ENCODE measurements at places on chromosomes 6 and 20.

- no peak for DNase-seq
These were observed 67.0 kb upstream of the TMEM30A start for GRCh38 chr6:75351570-75351969.

DNA sequence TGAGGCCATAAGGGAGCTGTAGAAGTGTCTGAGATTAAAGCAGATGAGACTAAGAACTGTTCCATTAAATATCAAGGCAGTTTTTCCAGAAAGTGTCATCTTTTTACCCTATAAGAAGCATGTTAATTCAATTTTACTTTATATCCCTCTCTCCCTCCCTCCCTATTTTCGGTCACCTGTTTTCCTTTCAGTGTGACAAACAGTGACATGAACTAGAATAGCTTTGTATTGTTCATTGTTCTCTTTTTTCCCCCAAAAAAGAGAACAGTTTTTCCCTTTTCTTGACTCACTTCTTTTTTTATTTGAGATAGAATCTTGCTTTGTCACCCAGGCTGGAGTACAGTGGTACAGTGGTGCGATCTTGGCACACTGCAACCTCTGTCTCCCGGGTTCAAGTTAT lies 269.3 kb downstream of the ZFAND3 start:
- no peak for DNase-seq

DNA sequence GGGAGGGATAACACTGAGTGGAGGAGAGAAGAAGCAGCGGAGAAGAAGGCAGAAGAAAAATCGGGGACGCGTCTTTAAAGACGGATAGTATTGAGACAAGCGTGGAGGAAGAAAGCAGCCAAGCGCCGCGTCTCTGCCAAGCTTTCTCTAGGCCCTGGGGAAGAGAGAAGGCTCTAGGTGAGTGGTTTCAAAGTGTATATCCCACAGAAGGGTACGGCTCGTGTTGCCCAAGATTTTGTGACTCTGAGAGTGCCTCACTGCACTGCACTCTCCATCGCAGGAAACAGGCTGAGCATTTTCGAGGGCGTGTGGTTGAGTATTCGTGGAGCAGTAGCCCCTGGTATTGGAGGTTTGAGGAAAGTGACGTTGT lies 185.4 kb downstream of the TRIM27 start:
- DNase-seq = no peak

DNA sequence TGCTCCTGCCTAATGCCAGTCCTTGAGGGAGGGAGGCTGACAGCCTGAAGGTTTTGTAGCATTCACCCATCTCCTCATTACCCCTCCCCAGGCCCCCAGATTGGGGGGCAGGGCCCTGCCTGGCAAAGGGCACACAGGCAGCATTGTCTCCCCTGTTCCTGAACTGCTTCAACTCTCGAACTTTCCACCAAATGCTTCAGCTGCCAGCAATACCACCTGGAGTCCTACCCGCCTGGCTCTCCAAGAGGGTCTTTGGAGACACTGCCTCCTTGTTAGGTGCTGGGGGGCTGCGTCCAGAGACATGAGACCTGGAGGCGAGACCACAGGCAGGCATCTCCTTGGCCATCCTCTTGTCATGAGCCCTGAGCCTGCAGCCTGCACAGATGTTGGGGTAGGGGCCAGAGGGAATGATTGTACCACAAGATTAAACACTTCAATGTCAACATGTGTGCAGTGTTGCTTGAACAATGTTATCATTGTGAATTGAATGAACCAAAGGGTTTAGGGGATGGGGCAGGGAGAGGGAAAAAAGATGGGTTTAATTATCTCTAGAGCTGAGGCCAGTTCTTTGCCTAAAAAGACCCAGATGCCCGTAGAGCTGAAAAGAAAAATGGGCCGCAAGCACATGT lies 25.0 kb downstream of the BMP7 start:
- DNase-seq = no peak

- DNase-seq = no peak
These were observed 709 bp upstream of the ASXL1 start for GRCh38 chr20:32357375-32357868.

DNA sequence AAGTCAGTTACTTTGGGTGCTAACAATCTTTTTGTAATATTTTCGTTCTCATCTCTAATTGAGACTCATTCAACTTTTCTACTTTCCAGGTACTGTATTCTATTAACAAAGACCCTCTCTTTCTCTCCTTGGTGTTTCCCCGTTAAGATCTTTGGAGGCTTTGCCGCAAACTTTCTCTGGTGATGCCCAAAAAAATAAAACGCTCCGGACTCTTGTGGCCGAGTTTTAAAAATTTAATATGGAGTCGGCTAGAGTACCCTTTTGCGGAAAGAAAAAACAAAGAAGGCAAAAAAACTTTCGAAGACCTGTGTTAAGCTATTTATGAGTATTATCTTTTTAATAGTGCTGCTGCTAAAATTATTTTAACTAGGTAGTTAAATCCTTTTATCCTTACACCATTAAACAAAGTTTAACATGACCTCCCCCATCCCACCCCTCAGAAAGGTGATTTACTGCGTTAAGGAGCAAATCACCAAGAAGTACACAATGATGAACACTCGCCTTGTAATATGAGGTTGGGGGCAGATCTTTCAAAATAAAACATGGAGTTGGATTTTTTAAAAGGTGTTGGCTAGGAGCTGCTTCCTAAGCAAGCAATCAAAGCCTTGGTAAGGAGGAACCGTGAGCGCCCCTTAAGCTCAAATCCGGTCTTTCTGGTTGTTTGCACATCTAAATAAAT lies 10.0 kb downstream of the SIM1 start:
- no peak for DNase-seq

- DNase-seq = no peak
These were observed 41.6 kb upstream of the PMEPA1 start for GRCh38 chr20:57751411-57751810.

GRCh38 chr6:148535976-148536375 lies 193.3 kb downstream of the SASH1 start:
- DNase-seq = no peak

All from left hindlimb (tissue), 1 donor.